ENCODE measurements at places on chromosomes 12 and 14.

- no peak for DNase-seq
Observed at GRCh38 chr14:55838529-55839052, 258.6 kb downstream of the KTN1 start.

DNA sequence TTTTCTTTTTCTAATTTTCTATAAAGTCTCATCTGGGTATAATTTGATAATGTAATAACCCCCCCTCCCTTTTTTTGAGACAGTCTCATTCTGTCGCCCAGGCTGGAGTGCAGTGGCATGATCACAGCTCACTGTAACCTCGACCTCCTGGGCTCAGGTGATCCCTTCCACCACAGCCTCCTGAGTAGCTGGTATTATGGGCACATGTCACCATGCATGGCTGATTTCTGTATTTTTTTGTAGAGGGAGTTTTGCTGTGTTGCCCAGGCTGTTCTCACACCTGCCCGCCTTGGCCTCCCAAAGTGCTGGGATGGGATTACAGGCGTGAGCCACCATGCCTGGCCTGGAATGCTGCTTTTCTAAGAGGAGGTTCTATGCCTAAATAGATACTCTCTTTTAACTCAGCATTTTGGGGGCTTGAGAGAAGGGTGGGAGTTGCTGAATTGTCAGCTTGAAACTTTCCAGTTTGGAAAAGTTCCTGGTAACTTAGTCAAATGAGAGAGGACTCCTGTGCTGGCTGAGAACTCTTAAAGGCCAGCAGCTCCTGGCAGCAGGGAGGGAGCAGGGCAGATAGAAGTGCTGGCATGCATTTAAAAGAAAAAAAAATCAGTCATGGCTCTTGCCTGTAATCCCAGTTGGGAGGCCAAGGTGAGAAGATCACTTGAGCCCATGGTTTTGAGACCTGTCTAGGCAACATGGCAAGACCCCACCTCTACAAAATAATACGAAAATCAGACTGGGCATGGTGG, 13.0 kb downstream of the NUDT4 start:
- DNase-seq = no peak

- DNase-seq = no peak
Observed at GRCh38 chr12:92136965-92137721, 8.5 kb downstream of the BTG1 start.

DNA sequence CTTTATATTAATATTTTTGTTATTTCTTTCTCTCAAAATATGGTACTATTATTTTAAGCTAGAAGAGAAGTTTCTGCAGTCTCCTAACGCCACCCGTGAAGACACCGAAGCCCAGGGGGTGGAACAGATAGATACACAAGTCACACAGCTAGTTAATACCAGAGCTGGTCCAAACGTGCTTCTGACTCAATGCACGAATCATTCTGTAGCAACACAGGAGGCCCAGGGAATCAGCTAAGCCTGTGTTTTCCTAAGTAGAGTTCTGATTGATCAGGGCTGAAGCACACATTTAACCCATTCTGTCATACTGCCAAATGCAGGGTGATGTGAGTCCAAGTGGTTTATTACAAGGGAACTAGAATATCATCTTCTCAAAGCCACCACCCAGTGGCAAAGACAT, 116.9 kb upstream of the PWP1 start:
- no peak for DNase-seq

DNA sequence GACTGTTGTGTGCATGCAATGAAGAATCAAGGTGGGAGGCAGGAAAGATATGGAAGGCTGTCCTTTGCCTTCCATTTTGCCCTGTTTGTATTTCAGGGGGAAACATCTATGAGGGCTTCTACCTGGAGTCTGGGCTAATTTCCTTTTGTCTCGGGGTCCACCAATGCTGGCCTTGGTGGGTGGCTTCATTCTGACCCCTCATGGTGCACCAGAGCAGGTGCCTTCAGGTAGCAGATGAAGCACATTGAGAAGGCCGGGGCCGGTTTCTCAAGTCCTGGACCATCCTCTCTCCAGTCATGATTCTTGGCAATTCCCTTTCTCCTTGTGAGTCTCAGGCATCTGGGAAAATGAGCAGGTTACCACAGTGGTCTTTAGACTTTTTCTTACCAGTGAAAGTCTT, 47.2 kb downstream of the RPH3A start:
- DNase-seq = no peak

All from activated naive CD4-positive, alpha-beta T cell treated with anti-CD3 and anti-CD28 coated beads, Interleukin-2, amount 50 U/mL, for 72 hours (primary cell).